Smooth muscle cell of bladder (primary cell): ENCODE measurements at places on chromosomes 4 and X. TPM values are rescaled to one million over a fixed set of nuclear protein-coding genes. Genes with fewer than 3 reads are reported as not detected.

The RPA4 gene
- total RNA-seq: 0.71 and 0.74 TPM in 2 replicates

The DCTD gene
- total RNA-seq: 92.0 and 102 TPM in 2 replicates

The NKX6-1 gene
- total RNA-seq: not detected in 2 replicates

The LCORL gene
- 5.6 and 5.8 TPM in 2 replicates for total RNA-seq

The SCD5 gene
- 9.5 and 12.9 TPM in 2 replicates for total RNA-seq

The MMGT1 gene
- 5.4 and 6.5 TPM in 2 replicates for total RNA-seq

The SOWAHD gene
- total RNA-seq: 0.18 and 0.43 TPM in 2 replicates

The OTC gene
- total RNA-seq: not detected in 2 replicates

The F11 gene
- total RNA-seq: not detected in 2 replicates

The TCEAL6 gene
- total RNA-seq: not detected in 2 replicates

The MEPE gene
- not detected in 2 replicates for total RNA-seq

The KDR gene
- total RNA-seq: 0.28 and 1.6 TPM in 2 replicates

The XPNPEP2 gene
- total RNA-seq: 0.85 and 1.9 TPM in 2 replicates

The HSFX2 gene
- 0.14 and 0.28 TPM in 2 replicates for total RNA-seq

The AMOT gene
- 1.1 and 2.5 TPM in 2 replicates for total RNA-seq

The ODAPH gene
- not detected in 2 replicates for total RNA-seq

The FAM47A gene
- total RNA-seq: not detected in 2 replicates

The ZNF157 gene
- 0.14 TPM in 1 of 2 replicates, not detected in the other for total RNA-seq

The F8A2 gene
- not detected in 2 replicates for total RNA-seq

The CASK gene
- total RNA-seq: 63.2 and 73.0 TPM in 2 replicates

The NALF2 gene
- not detected in 2 replicates for total RNA-seq

The S100P gene
- total RNA-seq: 0.18 and 1.6 TPM in 2 replicates

The C4orf33 gene
- total RNA-seq: 3.4 and 7.7 TPM in 2 replicates

The MAML3 gene
- 0.28 and 0.37 TPM in 2 replicates for total RNA-seq

The MAGEA10 gene
- total RNA-seq: not detected in 2 replicates

The CTAG2 gene
- not detected in 2 replicates for total RNA-seq

The GLRA2 gene
- total RNA-seq: not detected in 2 replicates

The NOX1 gene
- total RNA-seq: 0.14 TPM in 1 of 2 replicates, not detected in the other

The CT45A2 gene
- total RNA-seq: not detected in 2 replicates

The GYPE gene
- 0.74 and 1.3 TPM in 2 replicates for total RNA-seq

The UGT2B15 gene
- not detected in 2 replicates for total RNA-seq

The PCDH7 gene
- total RNA-seq: 6.7 and 52.8 TPM in 2 replicates

The TKTL1 gene
- not detected in 2 replicates for total RNA-seq

The PHEX gene
- total RNA-seq: 0.14 and 0.46 TPM in 2 replicates

The HPGD gene
- under 0.01 and 0.09 TPM in 2 replicates for total RNA-seq

The CEP44 gene
- 20.7 and 24.7 TPM in 2 replicates for total RNA-seq

The DKK2 gene
- total RNA-seq: 0.09 TPM in 1 of 2 replicates, not detected in the other

The SSX3 gene
- not detected in 2 replicates for total RNA-seq
